ENCODE measurements at places on chromosomes 7 and 10.

- no peak for DNase-seq
These were observed 99.8 kb downstream of the ODAD2 start for GRCh38 chr10:27899058-27899457.

DNA sequence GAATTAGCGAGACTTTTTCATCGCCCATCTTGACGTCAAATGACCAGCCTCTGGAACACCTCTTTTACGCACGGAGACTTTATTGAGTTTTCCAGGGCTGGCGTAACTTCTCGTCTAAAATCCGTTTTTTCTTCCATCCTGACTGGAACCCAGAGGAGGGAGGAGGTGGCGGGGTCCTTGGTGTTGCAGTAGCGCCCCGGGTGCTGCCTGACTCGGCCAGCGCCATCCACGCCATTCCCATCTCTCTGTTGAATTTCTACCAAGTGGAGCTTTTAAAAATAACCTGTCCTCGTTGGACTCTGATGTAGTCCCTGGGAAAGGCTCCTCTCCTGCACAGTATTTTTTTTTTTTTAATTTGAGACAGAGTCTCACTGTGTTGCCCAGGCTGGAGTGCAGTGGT is 155.9 kb downstream of the RGS10 start:
- DNase-seq = no peak

DNA sequence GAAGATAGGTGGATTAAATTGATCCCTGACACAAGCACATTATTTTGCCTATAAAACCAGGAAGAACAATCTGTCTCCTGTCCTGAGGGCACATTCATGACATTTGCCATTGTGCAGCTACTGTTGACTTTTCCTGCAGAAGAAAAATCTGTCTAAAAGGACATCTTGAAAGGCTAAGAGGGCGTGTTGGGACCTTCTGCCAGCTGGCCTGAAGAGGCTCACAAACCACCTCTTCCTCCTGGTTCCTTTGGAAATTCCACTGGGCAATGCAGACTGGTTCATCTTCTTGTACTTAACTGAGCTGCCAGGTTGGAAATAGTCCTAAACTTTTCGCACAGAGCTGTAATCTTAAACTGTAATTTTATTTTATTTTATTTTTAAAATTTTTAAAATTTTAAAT is 35.7 kb upstream of the PIP start:
- no peak for DNase-seq

GRCh38 chr10:13003004-13003403 is 1.5 kb upstream of the CCDC3 start:
- no peak for DNase-seq

GRCh38 chr7:130884437-130885417 is 150.7 kb upstream of the KLF14 start:
- DNase-seq = no peak

DNA sequence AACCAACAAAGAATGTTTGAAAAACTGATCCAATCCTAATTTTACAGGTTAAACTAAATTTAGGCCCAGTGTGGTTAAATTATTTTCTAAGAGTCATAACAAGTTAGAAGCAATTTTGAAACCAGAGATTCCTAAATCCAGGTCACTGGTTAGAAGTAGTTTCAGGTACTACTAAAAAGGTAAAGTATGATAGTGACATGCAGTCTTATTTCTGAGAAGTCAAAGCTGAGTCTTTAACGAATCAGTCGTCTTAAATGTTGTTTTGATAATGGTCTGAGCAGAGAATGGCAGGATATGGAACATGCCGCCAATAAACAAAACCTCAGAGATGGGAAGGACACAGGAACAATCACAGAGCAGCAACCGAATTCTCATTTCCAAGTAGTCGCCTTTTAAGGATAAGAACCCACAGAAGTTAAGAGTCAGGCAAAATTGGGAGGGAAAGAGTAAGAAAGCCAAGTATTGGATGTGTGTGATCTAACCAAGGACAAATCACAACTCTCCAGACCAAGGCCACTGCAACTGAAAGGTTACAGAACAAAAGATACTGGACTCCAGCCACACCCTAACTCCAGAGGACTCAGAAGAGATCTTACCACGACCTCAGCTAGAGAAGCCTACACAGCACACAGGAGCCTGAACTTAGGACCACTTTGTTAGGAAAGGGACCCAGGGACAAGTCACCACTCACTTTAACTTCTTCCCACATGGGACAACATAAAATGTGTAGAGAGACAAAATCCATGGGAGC is 19.7 kb downstream of the TMEM243 start:
- no peak for DNase-seq

- DNase-seq = no peak
These were observed 642 bp upstream of the COL13A1 start for GRCh38 chr10:69801094-69801433.

DNA sequence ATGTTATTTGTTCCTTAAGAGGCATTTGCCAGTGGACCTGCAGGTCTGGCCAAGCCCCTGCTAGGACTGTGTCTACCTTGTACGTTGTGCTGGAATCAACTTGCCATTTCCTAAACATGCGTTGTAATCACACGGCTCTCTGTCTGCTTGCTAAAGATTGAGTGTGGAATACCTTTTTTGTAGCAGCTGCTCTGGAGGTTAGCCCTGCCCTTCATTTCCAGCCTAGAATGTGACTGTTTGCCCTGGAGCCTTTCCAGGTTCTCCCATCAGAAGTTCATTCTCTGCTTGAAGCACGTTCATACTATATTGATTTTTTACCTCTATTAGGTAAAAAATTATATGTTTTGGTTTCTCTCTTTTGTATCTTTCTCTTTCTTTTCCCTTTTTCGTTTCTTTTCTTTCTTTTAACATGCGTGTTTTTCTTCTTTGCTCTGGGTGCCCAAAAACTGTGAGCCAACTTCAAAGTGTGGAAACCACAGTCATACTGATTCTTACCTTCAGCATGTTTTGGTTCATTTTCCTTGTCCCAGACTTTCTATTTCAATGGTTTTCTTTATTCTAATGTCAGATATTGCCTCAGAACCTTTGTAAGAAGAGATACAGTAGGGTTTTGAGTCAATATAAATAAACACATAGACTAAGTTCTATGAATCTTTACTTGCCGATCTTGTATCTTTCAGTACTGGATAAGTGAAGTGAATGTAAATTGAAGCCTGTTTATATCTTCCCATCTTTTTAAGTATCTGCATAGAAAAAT is 111.9 kb upstream of the RPA3 start:
- no peak for DNase-seq

DNA sequence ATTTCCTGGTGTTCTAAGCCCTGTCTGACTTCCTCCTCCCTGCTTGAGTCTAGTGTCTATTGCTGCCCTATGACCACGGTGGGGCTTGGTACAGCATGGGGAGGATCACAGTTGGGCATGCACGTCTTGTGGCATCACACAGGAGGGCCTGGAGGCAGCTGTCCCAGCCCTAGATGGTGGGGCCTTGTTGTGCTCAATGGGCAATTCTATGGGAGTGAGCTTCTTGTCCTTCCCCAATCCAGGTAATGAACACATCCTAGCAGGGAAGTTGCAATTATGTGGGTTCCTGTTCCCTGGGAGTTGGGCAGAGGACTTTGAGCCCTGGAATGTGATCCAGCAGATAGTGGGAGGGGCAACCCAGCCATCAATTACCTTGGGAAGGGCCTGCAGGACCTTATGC is 10.8 kb upstream of the FAM3C start:
- no peak for DNase-seq

DNA sequence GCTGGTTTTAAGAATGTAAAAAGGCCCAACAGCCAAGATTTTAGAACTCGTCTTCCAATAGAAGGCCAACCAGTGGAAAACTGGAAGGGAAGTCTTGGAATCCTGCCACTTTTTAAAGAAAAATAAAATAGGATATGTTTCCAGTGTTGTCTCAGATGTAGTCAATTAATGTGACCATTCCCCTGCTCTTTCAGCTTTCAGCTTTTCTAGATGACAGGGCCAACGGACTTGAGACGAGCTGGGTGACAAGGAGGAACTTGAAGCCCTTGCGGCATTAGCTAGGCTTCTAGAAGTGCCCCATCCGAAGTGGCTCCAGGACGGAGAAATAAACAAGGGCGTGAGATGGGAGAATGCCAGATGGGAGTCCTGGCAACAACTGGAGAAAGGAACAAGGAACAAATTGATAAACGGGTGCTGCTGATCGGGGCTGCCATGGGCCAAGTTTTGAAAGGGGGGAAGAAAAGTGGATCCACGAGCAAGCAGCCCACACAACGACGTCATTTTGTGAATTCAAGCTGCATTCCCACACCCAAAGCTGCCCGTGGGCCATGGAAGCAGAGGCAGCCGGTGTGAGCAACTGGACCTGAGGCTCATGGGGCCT is 42.3 kb downstream of the CTBP2 start:
- no peak for DNase-seq

- DNase-seq = no peak
These were observed 364.8 kb upstream of the IGFBP3 start for GRCh38 chr7:46285878-46286277.

- no peak for DNase-seq
These were observed 7.6 kb downstream of the JMJD1C start for GRCh38 chr10:63458177-63458576.

DNA sequence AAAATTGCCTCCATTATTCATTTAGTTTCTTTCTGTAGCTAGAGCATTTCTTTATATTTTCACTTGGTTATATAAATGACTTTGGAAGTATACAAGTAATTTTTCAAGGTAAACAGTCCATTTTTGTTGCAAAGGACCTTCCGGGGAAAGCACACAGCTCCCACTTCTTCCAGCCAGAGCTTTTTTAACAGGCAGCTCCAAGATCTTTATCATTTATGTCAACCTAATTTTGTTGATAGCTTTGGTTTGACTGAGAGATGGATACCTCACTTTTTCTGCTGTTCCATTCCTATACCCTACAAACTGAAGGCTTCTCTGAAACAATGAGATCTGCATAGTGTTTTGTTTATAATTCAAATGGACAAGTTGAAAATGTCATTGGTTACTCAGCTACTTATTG is 49.3 kb upstream of the RAB11FIP2 start:
- DNase-seq = no peak

- DNase-seq = no peak
These were observed 139.7 kb downstream of the HTR7 start for GRCh38 chr10:90718182-90718581.

DNA sequence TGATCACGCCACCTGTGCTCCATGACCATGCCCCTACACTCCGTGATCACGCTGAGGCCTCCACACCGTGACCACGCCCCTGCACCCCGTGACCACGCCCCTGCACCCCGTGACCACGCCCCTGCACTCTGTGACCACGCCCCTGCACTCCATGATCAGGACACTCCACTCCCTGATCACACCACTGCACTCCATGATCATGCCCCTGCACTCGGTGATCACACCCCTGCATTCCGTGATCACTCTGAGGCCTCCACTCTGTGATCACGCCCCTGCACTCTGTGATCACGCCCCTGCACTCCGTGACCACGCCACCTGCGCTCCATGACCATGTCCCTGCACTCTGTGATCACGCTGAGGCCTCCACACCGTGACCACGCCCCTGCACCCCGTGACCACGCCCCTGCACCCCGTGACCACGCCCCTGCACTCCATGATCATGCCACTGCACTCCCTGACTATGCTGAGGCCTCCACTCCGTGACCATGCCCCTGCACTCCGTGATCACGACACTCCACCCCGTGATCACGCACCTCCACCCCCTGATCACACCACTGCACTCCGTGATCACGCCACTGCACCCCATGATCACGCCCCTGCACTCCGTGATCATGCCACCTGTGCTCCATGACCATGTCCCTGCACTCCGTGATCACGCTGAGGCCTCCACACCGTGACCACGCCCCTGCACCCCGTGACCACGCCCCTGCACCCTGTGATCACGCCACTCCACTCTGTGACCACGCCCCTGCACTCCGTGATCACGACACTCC is 27.7 kb downstream of the STK32C start:
- no peak for DNase-seq

DNA sequence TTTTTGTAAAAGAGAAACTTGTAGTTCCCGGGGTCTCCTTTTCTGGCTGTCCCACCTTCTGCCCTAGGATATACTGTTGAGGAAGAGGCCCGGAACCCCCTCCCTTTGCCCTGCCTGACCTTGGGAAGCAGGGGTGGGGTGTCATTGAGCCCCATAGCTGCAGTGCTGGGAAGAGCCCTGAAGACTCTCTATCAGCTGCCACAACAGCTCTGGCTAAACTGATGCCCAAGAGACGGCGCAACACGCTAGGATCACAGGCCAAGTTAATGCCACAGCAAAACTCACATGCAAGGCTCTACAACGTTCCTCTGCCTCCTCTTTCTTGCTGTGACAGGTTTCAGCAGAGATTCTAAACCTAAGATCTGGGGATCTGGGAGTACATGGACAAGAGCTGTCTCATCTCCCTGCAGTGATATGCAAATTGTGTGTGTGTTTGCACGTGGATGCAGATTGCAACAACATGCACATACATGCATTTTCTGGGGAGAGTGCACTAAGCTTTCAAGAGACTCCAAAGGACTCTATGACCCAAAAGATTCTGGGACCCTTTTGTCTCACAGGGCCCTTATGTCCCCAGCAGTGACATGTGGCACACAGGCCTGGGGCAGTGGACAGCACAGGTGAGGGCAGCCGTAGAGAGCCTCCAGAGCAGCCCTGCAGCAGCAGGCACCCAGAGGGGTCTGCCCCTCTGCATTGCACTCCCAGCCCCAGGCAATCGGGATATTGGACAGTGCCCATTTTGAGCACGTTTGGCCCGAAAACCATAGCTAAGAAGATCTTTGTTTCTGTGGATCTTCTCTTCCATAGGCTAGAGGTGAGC is 2.5 kb downstream of the RASSF4 start:
- DNase-seq = no peak
